NCI-H446 (cell line): ENCODE measurements at places on chromosomes 12 and 14.

- DNase-seq, result no peak
These were observed 273.8 kb upstream of the SFSWAP start for GRCh38 chr12:131436922-131437705.

DNA sequence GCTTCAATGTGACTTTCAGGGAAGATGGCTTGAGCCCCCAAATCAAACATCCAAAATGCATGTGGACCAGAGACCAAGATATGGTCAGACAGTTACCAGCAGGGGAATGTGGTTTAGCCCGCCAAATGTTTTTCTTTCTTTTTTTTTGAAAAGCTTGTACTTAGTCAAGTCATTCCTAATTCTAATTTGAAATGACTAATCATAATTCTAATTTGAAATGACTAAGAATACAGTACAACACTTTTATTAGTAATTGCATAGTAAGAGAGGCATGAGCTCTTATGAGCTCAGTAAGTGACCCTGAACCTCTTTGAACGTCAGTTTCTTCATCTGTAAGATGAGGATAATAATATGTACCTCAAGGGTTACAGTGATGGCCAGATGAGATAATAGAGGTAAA is 72.4 kb downstream of the HECTD4 start:
- no peak for DNase-seq

GRCh38 chr14:36856095-36856878 is 194.6 kb downstream of the PAX9 start:
- DNase-seq, result no peak

DNA sequence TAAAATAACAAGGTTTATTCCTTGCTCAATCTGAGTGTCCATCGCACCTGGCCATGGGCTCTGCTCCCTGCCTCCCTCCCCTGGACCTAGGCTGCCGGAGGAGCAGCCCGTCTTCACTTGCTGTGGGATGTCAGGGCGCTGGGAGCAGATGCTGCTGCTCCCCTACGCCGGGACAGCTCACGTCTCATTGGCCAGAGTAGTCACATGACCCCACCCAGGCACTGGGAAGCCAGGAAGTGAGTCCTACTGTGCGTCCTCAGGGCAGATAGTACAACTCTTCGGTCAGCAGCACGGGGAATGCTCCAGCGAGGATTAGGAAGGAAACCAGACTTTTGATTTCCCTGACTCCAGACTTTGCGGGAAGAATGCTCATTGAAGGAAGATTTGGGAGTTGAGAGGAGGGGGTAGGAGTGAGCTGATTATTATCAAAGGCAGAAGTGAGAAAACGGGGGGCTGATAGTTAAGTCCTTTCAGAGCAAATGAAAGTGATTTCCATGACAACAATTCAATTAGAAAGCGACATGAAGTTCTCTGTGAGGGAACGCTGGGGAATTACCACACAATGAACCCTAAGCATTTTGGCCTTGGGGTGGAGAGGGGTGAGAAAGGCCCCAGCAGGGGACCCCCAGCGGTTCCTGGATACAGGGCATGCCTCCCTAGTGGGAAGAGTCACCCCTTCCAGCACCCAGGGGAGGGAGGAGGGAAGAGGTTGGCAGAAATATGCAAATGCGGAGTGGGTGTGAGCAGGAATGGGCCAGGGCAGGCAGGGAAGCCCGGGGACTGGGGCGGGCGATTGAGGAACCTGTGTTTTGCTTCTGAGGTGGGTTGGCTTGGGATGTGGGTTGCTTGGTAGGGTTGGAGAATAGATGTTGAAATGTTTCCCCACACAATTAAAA is 215.5 kb downstream of the AACS start:
- no peak for DNase-seq

- DNase-seq, result no peak
These were observed 51.4 kb downstream of the TMEM132C start for GRCh38 chr12:128318341-128318740.

DNA sequence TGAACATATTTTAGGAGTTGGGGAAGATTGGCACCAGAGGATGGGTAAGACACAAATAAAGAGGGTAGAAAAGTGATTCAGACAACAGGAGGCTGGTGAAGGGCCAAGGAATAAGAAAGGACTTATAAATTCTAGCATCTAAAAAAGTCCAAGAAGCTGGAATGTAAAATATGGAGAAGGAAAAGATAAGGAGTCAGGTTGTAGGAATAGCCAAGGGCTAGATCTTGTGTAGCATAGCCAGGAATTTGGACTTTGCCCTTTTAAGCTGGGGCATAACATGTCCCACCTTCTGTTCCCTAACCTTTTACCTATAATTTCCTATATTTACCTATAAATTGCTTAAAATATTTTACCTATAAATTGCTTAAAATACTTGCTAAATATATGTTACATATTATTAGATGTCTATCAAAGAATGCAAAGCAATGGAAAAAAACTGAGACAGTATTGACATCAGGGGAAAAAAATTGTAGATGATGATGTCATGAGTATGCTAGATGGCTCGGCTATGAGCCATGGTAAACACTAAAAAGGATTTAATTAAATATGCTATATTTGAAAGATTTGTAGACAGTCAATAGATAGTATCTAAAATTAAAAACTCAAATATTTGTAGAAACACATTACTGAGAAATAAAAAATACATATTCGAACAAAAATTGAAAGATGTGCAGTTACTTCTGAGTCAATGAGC is 99.7 kb upstream of the PLEKHG7 start:
- DNase-seq, result no peak

GRCh38 chr14:22168092-22168955 is 420.7 kb downstream of the DAD1 start:
- no peak for DNase-seq

DNA sequence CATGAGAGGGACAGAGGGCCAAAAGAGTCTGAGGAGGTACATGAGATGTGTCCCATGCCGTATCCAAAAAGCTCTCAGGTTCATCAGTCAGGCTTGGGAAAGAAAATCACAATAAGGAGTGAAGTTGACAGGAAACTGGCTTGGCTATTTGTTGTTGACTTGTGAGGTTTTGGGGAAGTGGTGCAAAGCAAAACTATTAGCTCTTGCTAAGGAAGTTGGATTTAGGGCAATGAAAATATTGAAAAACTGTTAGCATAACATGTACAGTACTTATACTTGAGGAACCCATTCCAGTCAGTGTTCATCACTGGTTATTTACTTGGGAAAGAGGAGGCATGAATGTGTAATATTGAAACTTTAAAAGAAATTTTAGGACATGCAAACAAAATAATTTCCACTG is 145.9 kb downstream of the DUSP6 start:
- DNase-seq, result no peak

GRCh38 chr14:22084393-22085281 is 411.0 kb upstream of the OR4E1 start:
- DNase-seq, result peak; percentile 5

DNA sequence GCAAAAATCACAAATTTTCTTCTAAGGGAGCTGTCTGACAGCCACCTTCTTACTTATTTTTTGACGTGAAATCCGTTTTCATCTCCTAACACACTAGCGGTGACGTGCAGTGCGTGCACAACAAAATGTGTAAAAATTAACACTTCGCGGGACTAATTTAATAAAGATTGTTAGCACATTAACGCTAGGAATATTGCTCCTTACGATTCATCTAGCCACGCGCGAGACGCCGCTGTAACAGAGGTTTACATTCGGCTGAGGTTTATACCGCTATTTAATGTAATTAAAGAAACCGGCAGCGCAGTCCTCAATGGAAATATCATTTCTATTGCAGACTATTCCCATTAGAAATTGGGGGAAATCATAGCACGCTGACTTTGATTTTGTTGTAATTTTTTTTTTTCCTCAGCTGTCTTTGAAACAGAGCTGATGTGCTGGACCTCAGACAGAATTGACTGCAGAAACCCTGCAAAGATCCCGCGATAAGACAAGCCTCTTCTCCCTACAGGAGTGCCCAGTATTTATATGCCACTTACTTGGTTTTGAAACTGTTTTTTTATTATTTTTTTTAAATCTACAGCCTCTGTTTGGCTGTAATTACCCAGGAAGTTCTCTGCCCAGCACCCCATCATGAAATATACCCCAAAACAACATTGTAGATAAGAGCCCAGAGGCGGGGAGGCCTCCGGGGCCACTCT is 31.2 kb downstream of the BCL11B start:
- no peak for DNase-seq

DNA sequence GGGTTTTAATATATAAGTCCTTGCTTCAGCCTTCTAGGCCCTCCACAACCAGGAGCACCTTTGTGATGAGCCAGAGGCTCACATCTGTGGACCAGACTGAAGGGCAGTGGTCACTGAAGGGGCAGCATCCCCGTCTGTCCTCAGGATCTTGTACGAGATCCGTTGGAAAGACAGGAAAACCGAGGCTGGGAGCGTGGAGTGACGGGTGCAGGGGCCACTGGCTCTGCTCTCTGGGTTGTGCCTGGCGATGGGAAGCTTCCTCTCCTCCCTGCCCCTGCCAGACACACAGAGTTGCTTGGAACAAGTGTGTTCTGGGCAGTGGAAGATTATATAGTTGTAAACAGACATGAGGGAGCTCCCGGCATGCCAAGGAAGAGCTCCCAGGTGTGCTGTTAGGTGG is 48.0 kb downstream of the AACS start:
- DNase-seq, result no peak

DNA sequence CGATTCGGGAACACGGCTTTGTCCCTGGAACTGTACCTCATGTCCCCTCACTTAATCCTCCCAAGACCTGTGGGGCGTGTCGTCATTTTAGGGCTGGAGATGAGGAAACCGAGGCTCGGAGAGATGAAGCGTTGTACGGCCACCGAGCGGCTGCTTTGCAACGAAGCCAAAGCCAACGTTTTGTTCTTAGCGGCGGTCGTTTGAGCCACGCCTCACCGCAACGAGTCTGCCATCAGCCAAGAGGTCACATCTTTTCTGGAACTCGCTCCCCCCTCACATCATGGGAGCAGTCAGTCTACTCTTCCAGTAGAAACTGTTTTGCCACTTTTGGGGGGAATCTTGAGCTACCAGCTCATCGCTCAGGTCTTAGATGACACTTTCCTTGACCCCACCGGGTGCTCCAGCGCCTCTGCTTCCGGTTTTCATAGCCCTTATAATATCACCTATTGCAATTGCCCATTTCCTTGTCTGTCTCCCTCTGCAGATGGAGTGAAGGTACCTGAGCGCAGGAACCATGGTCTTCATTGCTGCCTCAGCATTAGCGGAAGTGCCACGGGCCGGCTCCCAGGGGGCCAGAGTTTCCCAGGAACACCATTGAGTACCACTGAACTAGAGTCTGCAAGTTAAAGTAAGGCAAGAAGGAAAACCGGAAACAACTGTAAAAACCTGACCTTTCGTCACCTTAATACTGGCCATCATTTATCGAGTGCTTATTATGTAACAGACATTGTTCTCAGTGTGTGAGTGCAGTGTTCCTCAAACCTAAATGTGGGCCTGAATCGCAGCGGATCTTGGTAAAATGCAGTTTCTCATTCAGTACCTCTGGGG is 19.6 kb downstream of the NINJ2 start:
- no peak for DNase-seq

GRCh38 chr12:117743761-117744160 is 225.0 kb downstream of the KSR2 start:
- no peak for DNase-seq

DNA sequence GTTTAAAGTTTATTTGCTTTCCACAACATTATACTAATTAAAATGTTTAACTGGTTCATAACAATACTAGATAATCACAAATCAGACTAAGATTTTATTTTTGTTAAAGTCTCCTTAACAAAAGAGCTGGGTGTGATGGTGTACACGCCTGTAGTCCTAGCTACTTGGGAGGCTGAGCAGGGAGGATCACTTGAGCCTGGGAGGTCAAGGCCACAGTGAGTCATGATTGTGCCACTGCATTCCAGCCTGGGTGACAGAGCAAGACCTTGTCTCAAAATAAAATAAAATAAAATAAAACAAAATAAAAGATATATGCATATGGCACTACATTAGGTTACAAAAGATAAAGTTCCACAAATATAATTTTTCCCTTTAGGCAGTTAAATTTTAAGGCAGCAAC is 5.6 kb downstream of the MIS18BP1 start:
- DNase-seq, result no peak

DNA sequence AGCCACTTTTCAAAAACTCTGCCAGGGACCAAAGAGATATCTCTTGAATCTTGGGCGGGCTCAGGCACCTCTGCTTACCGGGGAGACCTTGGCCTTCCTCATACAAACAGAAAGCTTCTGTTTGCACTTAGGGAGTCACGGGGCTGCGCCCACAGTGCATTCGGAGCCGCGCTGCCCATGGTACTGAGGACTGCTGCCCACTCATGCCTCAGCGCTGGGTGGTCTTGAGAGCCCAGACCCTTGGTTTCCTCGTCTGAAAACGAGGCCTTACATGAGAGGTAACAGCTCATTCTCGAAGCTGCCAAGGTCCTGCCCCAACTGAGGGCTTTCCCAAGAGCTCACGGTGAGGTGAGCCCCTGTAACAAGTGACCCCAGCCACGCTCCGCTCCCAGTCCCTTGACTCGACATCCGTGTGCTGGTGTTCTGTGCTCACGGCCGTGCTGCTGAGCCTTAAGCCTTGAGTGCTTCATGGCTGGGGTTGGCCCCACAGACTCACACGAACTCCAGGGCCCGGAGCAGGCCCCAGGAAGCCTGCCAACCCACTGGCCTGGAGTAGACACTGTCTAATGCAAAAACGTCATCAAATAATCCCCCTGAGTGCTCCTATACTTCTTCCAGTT is 47.4 kb upstream of the GPR68 start:
- no peak for DNase-seq

GRCh38 chr14:71261206-71261605 is 353.9 kb downstream of the PCNX1 start:
- no peak for DNase-seq

DNA sequence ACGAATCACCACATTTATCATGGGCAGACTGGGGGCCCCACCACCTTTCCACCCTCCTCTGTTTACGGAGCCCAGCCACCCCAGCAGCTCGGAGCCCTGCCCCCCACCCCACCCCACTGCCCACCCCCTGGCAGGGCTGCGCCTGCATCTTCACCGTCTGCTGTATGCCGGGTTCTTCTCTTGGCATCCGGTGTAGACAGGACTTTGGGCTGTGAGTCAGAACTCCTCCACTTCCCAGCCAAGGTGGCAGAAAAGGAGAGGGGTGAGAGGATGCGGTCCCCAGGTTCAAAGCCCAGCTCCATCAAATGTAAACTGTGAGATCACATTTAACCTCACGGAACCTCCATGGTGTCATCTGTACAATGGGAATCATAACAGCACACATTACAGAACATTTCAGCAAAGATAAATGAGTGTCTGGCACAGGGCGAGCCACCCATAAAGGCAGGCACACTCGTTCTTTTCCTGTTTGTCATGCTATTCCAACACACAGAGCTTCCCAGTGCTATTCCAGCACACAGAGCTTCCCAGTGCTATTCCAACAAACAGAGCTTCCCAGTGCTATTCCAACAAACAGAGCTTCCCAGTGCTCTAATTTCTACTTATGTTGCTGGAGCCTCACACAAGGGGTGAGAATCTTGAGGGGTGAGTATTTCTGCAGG is 292.7 kb upstream of the RTL1 start:
- no peak for DNase-seq

- peak; percentile 12 for DNase-seq
These were observed 754 bp downstream of the ZNF605 start for GRCh38 chr12:132955094-132956010.
